Activated naive CD4-positive, alpha-beta T cell (primary cell): ENCODE measurements at places on chromosomes 7 and 10.

DNA sequence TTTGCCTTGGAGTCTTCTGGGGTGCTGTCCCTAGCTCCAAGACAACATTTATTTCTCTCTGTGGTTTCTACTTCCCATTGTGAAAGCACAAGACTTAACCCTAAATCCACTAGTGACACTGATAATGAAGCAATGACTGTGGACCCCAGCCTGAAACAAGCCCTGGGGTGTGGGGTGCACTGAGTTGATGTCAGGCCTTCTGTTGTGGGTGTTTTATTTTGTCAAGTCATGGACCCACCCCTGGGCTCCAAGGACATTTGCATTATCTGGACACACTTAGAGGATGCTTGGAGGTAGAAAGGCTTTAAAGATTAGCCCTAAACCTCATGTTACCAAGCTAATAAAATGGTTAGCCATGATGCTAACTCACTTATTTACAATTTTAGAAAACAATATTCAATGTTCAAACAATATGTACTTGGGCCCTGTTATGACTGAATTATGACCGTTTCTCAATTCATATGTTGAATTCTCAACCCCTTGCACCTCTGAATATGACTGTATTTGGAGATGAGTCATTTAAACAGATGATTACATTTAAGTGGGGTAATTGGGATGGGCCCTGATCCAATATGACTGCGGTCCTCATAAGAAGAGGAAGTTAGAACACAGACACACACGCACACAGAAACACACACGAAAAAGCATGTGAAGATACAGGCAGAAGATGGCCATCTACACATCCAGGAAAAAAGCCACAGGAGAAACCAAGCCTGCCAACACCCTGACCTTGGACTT lies 137.2 kb upstream of the IGFBP3 start:
- DNase-seq, result no peak

GRCh38 chr10:78717200-78717599 lies 351.6 kb upstream of the ZMIZ1 start:
- no peak for DNase-seq

DNA sequence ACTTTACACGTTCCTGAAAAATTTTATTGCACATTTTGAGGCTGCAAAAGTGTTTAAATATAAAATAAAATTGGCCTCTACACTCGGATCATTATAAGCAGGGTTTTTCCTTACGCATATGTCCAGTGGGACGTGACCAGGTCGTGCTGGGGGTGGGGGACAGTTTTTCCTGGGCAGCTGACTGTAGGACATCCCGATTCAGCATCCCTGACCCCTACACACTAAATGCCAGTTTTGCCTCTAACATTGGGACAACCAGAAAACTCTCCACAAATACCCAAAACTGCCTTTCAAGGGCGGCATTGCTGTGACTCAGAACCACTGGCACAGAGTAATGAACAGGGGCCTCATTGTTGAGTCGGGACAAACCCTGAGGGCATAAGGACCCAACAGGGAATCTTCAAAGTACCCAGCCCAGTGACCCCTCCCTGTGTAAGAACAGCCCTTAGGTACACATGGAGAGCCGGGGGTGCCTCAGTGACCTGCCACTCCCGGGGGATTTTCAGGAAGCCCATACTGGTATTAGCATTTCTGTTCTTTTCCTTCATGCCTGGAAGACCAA lies 170.6 kb downstream of the ARHGAP21 start:
- DNase-seq, result no peak

DNA sequence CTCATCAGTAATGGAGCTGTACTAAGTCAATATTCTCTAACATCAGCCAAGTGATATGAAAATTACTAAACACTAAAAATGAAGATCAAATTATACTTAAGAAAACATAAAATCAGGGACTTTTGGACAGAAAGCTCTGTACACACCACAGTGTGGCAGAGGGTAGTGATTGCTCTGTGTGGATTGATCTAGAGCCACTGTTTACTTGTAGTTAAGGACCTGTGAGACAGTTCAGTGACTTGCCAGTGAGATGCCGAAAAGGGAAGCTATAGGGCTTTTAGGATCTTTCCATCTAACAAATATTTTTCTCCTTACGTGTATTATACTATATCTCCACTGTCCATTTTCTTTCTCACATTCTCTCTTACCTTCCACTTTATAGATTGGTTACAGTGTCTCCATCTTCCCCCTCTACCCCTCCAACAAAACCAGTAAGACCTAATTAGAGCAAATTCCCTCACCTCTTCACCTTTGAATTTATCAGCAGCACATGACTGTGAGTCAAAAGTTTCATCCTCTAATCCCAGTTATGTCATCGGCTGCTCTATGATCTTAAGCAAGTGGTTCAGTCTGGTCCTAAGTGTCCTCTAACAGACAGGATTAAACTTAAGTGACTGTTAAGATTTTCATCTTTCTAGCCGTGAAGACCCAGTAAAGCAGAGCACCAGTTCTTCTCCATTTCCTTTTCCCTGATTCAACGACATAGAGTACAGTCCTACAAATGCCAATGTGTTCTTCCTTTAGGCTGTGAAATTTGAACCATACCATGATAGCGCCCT lies 6.9 kb downstream of the PIK3CG start:
- DNase-seq, result no peak

GRCh38 chr7:40047661-40048060 lies 86.8 kb downstream of the MPLKIP start:
- DNase-seq, result no peak

DNA sequence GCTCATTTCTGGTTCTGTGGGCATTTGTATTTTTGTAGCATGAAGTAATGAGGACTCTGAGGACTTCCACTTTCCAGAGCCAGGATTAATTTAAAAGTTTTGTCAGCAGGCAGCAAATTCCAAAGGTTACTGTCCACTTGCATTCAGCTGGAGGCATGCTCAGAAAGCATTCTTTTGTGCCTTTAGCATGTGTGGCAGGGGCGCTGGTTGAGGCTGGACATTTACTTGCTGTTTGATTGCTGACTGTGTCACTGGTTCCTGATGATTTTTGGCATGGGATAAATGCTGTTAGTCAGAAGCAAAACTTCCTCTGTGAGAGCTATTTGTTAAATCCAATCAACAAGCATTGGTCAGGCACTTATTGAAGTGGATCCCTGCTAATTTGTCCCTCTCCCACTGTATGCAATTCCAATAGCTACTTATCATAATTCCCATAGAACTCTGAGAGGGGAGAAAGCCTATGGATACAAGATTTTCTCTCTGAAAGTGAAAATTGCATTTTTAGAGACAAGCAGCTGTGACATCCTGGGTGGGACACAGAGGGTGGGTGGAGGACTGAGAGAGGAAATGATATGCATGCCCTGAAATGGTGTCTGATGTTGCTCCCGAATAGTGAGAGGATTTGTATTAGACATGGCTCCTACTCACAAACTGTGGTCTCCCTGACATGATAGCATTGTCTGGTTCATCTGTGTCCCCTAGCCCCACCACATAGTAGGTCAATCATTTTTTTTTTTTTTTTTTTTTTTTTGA lies 161.2 kb upstream of the WDR11 start:
- no peak for DNase-seq

- DNase-seq, result no peak
These were observed 5.6 kb upstream of the MALSU1 start for GRCh38 chr7:23293500-23294073.

DNA sequence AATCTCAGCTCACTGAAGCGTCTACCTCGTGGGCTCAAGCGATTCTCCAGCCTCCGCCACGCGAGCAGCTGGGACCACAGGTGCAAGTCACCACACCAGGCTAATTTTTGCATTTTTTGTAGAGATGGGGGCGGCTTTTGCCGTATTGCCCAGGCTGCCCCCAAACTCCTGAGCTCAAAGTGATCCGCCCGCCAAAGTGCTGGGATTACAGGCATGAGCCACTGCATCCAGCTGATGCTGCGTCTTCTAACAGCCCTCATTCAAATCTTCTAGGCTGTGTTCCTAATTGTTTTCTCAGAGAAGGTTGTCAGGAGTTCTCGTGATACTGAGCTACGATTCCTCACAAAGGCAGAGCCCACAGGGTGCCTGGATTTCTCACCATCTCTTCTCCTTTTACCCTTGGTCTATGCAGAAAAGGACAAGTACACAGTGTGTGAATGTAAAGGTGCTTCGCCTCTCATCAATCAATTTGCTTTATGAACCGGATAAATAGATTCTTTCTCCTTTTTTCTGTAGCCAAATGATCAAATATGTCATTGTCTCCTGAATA lies 247.3 kb upstream of the PTN start:
- DNase-seq, result no peak

- no peak for DNase-seq
These were observed 70.3 kb upstream of the MXI1 start for GRCh38 chr10:110137142-110137545.

GRCh38 chr10:69044546-69044945 lies 43.4 kb upstream of the SRGN start:
- no peak for DNase-seq

DNA sequence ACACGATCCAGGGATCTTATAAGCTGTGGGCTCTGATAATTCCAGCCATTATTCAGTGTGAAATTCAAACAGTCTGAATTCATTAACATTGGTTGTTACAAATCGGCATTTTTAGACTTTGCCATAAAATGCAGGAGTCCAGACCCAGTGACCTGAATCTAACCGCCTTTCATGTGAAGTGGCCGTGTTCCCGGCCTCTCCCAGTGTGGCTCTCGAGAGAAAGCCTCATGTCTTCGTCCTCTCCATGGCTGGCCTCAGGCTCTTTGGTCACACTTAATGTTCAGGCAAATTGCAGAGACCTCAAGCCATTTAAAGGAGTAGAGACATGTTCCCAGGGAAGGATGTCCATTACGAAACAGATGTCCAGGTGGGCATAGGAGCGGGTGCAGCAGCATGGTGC lies 59.3 kb downstream of the CTBP2 start:
- no peak for DNase-seq

DNA sequence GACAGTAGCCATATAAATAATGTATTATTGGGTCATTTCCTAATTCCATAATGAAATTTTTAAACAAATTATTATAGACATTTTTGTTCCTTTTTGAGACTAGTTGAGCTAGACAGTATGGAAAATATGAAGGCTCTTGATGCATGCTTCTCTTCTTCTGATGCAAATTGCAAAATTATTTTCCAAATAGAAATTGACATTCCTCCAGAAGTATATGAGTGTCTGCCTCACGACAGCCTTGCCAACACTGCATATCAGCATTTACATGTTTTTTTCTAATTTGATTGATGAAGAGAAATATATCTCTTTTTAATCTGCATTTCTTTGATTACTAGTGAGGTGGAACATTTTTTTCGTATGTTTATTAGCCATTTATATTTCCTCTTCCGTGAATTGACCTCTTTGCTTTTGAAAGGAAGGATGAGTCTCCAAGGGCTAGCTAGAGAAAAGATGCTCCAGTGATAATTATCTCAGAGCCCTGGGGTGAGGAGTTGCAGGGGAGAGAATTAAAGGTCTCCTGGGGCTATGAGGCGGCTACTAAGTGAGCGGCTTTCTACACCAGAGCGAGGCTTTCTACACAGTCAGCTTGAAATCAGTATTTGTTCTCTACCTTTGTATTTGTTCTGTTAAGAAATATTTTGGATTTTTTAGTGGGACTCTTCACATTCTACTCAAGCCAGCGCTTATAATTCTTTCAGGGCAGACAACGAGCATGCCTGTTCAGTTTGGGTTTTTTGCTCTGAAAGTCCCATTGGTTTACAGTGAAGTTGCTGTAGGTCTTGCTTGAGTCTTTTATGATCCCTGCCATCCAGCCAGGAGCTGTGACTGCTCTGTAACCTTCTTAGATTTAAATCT lies 712.2 kb upstream of the GALNT17 start:
- no peak for DNase-seq

DNA sequence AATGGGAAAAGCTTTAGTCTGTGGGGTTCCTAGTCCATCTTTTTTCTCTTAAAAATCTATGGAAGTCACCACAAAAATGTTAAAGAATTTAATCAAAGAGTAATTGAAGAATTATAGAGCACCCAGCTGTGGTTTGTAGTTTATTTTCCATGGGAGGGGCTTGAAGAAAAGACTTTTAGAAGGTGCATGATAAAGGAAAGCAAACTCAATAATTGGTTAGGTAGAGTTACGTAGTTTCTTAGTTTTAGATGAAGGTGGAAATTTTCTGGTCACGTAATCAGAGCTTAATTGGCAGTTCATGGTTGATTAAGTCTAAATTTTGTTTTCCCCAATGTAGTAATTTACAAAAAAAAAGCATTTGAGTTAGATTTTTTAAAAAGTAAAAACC lies 724 bp downstream of the ZNF107 start:
- no peak for DNase-seq

DNA sequence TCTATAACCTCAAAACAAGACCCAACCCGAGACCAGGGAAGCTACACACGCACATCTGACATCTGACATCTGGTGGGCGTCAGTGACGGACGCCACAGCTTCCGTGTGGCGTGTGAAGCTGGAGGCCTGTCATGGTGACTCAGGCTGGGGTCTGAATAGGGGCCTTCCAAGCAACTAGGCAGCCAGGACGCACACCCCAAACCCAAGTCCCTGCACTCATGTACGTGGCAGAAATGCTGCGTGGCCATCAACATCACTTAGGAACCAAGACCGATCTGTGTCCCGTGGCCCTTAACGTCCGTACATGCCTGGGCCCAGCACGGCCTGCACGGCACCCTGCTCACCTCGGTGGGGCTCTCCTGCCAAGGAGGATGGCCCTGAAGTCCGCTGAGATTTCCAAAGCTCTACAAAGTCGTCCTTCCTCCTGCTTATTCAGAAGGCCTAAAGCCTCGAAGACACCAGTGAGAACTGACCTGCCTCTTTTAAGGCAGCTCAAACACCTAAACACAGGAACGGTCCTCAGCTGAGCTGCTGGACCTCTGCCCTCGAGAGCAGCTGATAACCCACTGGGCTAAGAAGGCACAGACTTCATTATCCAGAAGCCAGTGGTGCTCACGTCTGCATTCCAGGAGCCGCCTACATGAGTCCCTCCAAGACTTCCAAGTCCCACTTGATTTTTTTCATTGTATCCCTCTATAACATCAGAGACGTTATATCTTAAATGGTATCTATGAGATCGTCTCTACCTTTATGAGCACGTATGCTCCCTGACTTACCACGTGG lies 82.5 kb downstream of the DIP2C start:
- DNase-seq, result no peak
